ENCODE measurements at places on chromosomes 6 and 20. TPM values are rescaled to one million over a fixed set of nuclear protein-coding genes. Genes with fewer than 3 reads are reported as not detected.

The DEFB126 gene
- not detected for total RNA-seq

DNA sequence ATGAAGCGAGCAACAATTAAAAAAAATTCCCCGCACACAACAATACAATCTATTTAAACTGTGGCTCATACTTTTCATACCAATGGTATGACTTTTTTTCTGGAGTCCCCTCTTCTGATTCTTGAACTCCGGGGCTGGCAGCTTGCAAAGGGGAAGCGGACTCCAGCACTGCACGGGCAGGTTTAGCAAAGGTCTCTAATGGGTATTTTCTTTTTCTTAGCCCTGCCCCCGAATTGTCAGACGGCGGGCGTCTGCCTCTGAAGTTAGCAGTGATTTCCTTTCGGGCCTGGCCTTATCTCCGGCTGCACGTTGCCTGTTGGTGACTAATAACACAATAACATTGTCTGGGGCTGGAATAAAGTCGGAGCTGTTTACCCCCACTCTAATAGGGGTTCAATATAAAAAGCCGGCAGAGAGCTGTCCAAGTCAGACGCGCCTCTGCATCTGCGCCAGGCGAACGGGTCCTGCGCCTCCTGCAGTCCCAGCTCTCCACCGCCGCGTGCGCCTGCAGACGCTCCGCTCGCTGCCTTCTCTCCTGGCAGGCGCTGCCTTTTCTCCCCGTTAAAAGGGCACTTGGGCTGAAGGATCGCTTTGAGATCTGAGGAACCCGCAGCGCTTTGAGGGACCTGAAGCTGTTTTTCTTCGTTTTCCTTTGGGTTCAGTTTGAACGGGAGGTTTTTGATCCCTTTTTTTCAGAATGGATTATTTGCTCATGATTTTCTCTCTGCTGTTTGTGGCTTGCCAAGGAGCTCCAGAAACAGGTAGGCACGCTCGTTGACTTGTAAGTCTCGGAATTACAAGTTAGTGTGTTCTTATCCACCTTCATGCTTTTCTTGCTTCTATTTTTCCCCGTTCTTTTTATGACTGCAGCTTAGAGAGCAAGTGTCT is at the start of gene EDN1:
EDN1 (plus strand) TSS at position 429 of the 888 bp plus-strand sequence; CDS start at position 698, 269 bp downstream.
- no peaks in the 10 kb centered on the region for H3K36me3 ChIP-seq
- H3K4me1 ChIP-seq, result peaks cover 9% of the 10 kb centered on the region
- H3K4me3 ChIP-seq, result peak within 1 kb of the TSS; percentile 75
- no peak within 1 kb of the TSS for H3K27ac ChIP-seq

- no peaks in the 10 kb centered on the region for H3K4me1 ChIP-seq
- no peak for DNase-seq
- peaks cover 43% of the 10 kb centered on the region for H3K27me3 ChIP-seq
- no peaks in the 10 kb centered on the region for H3K36me3 ChIP-seq
- no peak overlapping the region for H3K4me3 ChIP-seq
- no peak overlapping the region for H3K27ac ChIP-seq
Observed at GRCh38 chr20:61253264-61253639, 1.2 kb downstream of the CDH4 start.

- no peaks in the 10 kb centered on the region for H3K36me3 ChIP-seq
- peaks cover 66% of the 10 kb centered on the region for H3K27me3 ChIP-seq
- peak overlapping the region; percentile 9 for H3K4me3 ChIP-seq
- no peak for DNase-seq
- peaks cover 10% of the 10 kb centered on the region for H3K4me1 ChIP-seq
Observed at GRCh38 chr6:1310628-1311399, 1.1 kb upstream of the FOXQ1 start.
